Amniotic epithelial cell (primary cell): ENCODE measurements at places on chromosomes 4 and X.

- DNase-seq = no peak
Observed at GRCh38 chrX:118355225-118355920, 9.5 kb downstream of the WDR44 start.

- no peak for DNase-seq
Observed at GRCh38 chr4:118973295-118973694, 84.6 kb downstream of the SYNPO2 start.

- no peak for DNase-seq
Observed at GRCh38 chrX:149682031-149682430, 29.8 kb upstream of the MAGEA11 start.

DNA sequence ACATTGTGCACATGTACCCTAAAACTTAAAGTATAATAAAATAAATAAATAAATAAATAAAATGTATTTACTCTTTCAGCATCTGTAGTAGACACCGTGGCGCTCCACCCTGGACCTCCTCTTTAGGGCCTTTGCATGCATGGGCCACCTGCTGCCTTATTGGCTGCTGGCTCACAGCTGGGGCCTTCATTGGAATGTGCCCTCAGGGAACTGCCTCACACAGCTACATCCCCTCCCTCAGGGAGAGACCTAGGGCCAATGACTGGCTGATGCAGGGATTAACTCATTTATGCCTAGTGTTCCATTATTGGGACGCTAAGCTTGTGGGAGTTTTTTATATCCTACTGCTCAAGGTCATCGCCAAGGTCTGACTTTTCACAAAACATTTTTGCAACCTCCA lies 302.9 kb upstream of the FTHL17 start:
- DNase-seq = no peak

GRCh38 chr4:57877047-57877458 lies 766.9 kb upstream of the IGFBP7 start:
- no peak for DNase-seq

GRCh38 chrX:30906726-30907125 lies 17.7 kb upstream of the TAB3 start:
- DNase-seq = peak; percentile 73
